Activated CD4-positive, alpha-beta T cell treated with anti-CD3 and anti-CD28 coated beads for 48 hours (primary cell): ENCODE measurements at places on chromosomes 1 and 21.

DNA sequence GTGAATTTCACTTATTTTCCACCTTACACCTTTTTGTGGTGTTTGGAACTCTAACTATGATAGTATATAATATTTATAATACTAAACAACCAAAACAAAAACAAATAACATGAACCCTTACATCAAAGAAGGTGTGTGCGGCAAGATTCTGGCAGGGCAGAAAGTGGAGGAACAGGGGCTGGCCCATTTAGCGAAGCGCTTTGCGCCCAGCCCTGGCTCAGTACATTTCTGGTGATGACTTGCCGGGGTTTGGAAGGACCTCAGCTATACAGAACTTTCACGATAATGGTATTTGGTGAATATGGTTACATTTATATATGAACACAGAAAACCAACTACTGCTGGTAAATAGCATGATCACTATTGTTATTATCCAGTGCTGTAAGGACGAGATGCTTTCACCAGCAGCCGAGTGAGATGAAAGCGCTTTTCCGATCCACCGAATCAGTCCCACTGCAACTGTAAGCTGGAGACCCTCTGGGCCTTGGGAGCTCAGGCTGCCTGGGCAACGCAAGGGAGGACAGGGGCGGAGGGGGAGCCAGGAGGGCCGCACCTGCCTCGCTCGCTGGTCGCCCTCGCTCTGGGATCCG is 63.9 kb downstream of the CD247 start:
- no peak for DNase-seq

GRCh38 chr1:109923946-109924275 is 13.3 kb downstream of the CSF1 start:
- DNase-seq = no peak

DNA sequence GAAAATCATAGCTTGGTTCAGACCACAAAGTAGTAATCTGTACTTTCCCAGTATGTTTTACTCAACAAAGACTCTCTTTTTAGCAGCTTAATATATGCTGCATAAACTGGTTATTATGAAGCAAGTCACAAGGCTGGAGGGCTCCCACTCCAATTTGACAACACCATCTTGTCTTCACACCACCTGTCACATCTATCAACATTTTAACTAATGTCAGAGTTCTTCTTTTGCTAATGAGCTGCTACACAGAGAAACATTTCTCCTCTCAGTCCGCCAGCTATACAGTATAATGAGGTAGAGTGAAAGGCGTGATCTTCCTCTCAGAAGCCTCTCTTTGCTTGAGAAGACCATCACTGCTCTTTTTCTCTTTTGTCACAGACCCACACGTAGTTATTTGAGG is 230.1 kb downstream of the BARHL2 start:
- DNase-seq = no peak

GRCh38 chr21:45588871-45589491 is 46.7 kb upstream of the SLC19A1 start:
- no peak for DNase-seq

- no peak for DNase-seq
Measured at GRCh38 chr1:171141688-171142415, 43.2 kb upstream of the FMO2 start.

- DNase-seq = no peak
Measured at GRCh38 chr1:231827337-231828105, 200.9 kb downstream of the DISC1 start.

GRCh38 chr1:56060906-56061305 is 518.5 kb downstream of the PLPP3 start:
- DNase-seq = no peak

DNA sequence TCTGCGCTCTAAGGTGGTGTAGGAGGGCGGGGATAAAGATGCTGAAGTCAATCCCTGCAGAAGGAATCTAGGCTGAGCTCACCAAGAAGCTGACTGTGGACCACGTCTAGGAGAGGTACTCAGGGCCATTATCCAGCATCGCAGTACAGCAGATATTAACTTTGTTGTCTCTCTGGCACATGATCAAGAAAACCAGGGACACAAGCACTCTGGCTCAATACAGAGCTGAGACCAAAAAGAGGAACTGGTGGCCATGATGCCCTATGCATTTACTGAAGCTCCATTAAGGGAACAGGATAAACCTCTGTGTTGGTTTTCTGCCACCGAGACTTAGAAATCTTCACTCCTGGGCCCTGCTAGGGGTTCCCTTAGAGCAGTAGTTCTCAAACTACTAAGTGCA is 38.0 kb upstream of the ANGPTL7 start:
- no peak for DNase-seq

- DNase-seq = no peak
Measured at GRCh38 chr1:202034683-202035462, 24.5 kb downstream of the ELF3 start.

- no peak for DNase-seq
Measured at GRCh38 chr1:22772014-22772413, 61.4 kb downstream of the EPHB2 start.

DNA sequence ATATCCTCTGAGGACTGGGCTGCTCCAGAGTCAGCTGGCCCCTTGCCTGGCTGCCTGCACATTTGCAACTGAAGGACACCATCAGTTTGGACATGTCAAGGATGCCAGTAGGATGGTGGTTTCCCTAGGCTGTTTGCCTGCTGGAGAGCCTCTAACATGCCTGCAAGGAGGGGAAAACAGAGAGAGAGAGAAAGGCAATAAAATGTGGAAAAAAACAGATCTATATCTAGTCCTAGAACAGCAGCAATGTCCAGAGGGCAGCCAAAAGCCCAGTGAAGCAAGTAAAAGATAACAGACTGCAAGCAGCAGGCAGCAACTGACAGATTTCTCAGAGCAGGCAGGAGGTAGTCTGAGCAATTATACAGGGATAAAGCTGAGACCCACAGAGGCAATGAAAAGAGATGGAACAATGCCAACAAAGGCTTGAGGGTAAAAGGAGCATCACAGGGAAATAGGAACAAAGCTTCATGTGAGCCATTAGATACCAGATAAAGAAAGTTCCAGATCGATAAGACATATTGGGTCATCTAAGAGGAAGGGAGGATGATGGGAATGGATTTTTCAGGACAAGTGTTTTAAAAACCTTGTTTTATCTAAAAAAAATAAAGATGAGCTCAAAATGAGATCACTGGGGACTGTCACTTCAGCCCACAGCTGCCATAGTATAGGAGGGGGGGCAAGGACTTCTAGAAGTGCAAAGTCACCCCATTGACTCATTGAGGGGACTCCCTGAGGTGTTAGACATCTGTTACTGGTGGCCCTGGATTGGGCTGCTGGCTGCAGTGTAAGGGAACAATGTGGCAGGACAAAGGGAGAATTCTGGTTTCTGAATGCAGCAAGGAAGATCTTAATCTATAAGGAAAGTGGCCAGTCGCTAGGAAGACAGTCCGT is 38.6 kb upstream of the GADD45A start:
- DNase-seq = peak; percentile 12

GRCh38 chr1:56456435-56457101 is 122.8 kb downstream of the PLPP3 start:
- DNase-seq = no peak

DNA sequence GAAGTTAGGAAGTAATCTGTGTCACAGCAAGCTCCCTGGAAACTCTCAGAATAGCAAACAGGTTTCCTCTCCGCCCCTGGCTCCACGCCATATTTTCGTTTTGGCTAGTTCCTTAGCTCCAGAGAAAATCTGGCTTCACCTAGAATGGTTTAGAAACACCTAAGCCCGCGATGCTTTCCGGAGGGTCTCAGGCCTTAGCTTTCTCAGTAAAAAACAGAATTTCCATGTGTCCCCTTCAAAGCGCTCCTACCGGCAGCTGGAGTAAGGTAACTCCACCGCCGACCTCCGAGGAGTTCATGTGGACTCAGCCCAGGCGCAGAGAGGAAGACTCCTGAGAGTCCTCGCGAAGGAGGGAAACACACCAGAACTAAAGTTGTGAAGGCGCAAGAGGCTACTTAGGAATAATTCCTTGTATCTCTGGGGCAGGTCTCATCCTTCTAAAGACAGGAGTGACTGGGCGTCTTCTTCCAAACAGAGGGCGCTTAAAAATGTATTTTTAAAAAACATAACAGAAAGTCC is 406 bp downstream of the KIAA0040 start:
- DNase-seq = peak; percentile 59

DNA sequence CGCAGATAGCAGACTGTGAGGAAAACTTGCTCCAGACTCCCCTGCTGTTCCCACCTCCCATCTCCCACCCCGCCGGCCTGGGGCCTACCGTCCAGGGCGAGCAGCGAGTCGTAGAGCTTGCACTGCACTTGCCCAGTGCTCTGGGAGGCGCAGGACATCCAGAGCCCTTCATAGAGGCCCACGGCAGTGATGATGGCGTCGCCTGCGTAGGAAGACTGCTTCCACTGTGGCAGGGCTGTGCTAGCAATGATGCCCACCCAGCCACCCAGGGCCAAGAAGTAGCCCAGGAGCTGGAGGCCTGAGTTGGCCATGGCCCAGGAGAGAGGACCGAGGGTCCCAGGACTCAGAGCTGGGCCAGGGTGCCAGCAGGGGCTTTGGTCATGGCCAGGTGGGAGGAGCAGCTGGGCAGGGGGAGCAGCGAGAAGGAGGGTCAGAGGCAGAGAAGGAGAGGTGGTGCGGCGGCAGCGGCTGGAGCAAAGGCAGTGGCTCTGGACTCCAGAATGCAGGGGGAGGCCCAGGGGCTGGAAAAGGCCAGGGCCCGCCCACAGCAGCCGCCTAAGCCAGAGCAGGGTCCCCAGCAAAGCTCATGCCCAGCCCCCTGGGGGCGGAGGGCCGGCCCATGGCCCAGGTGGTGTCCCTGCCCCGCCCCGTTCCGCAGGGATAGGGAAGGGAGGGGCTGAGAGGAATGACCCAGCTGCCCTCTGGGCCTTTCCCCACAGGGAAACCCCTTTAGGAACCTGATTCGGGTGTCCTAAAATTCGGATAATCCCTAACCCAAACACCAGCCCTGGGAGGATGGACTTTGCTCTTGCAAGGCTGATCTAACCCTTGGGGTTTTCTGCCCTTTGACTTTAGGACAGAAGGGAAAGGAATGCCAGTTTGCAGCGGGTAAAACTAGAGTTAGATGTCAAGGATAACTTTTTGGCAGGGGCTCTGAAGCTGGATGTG is at the start of gene CLDN19:
Gene CLDN19 (minus strand): TSS at position 484 of the 948 bp plus-strand sequence. CDS start 173 bp downstream, at position 311.
- DNase-seq = no peak

GRCh38 chr1:67270541-67270940 is 37.1 kb upstream of the IL12RB2 start:
- peak; percentile 39 for DNase-seq

DNA sequence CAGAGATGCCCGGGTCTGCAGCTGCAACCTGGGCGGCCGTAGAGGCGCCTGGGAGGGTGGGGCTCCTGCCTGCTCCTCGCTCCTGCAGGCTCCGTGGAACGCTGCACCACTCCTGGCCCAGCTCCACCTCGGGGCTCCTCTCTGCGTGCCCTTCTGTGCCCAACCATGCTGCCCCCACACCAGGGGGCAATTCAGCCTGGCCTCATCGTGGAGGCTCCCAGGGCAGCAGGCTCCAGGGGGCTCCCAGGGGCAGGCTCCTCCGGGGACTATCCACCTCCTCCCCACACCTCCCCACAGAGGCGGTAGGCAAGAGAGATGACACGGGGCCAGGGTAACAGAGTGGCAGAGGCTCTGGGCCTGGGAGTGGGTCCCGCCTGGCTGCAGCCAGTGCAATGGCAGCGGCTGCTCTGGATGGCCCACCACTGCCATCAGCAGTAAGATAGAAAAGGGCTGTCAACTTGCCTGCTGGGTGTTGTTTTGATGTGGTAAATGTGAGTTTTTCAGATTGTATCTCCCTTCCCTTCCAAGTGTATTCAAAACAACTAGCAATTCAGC is 22.4 kb upstream of the LRRC8C start:
- peak; percentile 62 for DNase-seq

DNA sequence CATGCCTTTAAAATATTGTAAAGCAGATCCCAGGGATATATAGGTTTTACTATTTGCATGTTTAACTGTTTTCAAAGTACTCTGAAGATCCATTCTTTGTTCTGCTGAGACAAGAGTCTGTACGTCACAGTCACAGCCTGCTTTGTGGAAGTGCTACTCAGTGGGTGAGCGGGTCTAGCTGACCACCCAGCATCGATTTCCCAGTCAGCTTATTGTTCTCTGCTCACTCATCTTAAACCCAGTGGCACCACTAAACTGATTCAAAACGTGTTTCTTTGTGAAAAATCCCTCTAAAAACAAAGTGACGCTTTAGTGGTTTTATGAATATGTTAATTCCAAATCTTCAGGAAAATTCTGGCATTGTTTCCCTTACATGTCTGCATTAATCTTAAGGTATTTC is 12.4 kb downstream of the PLPP3 start:
- no peak for DNase-seq
